ENCODE measurements at places on chromosomes 3 and 15.

GRCh38 chr3:178536211-178537079 lies at the start of gene KCNMB2:
Gene KCNMB2, plus strand, starts transcription at chr3:178536436.
- no peak for DNase-seq

GRCh38 chr3:7190095-7190494 lies 329.2 kb downstream of the GRM7 start:
- no peak for DNase-seq

GRCh38 chr3:178334239-178334638 lies 202.0 kb upstream of the KCNMB2 start:
- DNase-seq = no peak

- DNase-seq = no peak
These were observed 79.0 kb downstream of the NEDD4 start for GRCh38 chr15:55914446-55914845.

- no peak for DNase-seq
These were observed 33.9 kb downstream of the PLD1 start for GRCh38 chr3:171776411-171776810.

DNA sequence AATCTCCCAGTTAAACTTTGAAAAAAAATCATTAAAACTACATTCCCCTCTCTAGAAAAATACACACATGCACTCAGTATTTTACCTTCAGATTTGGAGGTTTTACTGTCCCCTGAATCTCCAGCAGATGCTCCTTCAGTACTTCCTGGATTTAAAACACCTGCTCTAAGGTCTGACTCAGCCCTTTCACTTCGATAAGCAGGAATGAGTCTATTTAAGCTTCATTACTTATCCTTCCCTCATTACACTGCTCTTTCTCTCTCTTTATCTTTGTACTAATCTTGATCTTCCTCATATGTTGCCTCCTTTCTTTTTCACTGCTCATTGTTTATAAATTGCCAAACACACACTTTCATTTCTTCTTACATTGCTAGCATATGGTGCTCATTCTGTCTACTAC lies 443.9 kb downstream of the DIPK2A start:
- no peak for DNase-seq

- no peak for DNase-seq
These were observed 67.6 kb downstream of the NOX5 start for GRCh38 chr15:69082021-69082502.

DNA sequence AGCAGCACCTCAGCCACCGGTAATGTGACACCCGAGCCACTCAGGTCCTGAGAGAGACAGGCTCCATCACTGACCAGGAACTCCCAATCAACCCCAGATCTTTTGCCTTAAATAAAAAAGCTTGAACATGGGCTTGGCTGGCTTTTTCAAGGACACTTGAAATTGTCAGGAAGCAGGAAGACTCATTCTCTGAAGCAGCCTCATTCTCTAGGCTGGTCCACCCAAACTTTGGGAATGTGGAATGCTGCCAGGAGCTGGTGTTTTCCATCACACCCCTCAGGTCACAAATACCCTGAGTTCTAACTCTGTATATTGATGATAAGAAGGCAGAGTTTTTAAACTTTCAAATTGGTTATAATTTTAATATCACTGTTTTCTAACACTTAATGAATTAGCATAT lies 17.0 kb downstream of the CXCR6 start:
- no peak for DNase-seq

Data from CD8-positive, alpha-beta T cell (primary cell).